ENCODE measurements at places on chromosomes 5 and 9.

DNA sequence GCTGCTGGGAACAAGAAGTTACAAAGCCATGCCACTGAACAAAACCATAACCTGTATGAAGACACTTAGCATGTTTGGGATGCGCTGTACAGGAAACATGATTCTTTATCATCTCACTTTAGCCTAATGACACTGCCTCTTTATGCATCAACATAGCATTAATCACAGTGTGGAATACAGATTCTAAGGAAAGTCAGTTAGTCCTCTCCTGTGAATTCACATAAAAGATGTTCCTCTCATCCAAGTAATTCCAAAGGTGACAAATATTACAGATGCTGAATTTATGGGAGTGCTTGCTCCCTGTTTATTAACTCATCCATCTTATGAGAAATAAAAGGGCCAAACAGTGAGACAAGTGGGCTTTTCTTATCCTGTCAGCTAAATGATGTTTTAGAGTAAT lies 1677.7 kb downstream of the EFNA5 start:
- DNase-seq: no peak

DNA sequence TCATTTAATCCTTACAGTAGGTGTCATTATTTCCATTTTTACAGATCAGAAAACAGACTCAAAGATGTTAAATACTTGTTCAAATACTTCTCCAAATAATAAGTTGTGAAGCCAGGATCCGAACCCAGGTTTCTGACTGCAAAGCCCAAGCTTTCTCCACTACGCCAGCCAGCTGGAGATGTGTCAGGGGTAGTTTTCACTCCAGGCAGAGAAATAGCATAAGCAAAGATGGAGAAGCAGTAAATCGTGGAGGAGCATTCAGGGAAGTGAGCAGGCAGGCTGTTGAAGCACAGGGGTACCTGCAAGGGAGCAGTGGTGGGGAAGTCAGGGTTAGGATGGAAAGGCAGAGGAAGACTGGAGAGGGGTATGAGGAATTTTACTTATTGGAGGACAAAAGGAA lies 2.9 kb downstream of the TLN1 start:
- no peak for DNase-seq

GRCh38 chr5:93891491-93892480 lies 150.4 kb upstream of the POU5F2 start:
- no peak for DNase-seq

DNA sequence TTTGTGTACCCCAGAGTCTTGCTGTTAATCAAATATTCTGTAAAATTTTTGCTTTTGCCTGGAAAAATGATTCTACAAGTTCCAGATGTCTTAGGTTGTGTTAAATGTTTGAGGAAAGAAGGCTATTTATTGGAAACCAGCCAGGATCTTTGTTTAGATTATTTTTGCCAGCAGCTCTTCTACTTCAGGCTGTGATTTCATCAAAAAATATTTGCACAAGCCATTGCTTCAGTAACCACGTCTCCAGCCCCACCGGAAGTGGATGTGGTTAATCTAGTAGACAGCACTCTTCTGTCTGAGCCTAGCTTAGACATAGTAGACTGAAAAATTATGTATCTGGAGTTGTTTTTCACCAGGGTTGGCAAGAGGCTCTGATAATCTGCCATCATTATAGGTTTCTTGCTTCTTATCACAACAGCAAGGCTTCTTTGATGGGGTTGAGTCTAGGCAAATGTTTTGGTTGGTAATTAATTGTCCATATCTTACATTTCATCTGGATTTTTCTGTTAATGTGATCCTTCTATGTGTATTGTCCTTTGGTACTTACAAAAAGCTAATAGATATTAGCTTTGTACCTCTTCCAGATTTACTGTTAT lies 17.1 kb downstream of the KCTD16 start:
- DNase-seq: peak; percentile 87

GRCh38 chr9:132750668-132751067 lies 80.4 kb downstream of the GTF3C4 start:
- DNase-seq: no peak

GRCh38 chr5:157283434-157283833 lies 17.5 kb downstream of the CYFIP2 start:
- DNase-seq: peak; percentile 31

GRCh38 chr5:138900281-138900965 lies 25.3 kb upstream of the LRRTM2 start:
- DNase-seq: no peak

DNA sequence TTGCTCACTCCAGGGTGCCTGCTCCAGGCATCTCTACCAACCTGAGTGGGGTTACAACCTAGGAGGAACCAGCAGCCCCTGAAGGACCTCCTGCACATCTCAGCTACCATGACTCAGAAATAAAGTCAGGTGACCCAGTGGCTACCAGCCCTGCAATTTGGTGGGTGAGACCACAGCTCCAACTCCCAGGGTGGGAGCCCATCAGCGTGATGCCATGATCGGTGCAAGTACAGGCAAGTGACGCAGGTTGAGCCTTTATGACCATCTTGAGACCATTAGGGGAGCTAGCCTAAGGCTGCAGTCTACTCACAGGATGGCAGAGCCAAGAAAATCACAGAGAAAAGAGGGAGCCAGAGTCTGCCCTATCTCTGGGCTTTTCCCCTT lies 8.6 kb downstream of the SEPTIN8 start:
- DNase-seq: no peak

DNA sequence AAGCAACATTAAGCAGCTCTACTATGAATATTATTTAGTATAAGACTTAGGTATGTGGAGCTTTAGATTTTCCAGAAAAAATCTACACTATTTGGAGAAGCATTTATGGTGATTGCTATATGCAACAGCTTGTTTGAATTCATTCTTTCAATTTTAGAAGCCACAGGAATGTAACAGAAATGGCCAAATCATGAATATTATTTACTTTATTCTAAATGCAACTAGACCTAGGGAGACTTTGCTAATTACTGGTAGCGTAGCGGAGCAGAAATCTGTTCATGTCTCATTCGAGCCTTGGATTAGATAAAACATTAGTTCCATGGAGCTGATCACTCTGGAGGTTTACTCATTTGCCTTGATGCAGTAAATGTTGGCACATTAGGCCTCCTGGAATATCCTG lies 290.2 kb downstream of the ZNF608 start:
- no peak for DNase-seq

GRCh38 chr9:126604059-126605055 lies 9.4 kb upstream of the LMX1B start:
- DNase-seq: no peak

DNA sequence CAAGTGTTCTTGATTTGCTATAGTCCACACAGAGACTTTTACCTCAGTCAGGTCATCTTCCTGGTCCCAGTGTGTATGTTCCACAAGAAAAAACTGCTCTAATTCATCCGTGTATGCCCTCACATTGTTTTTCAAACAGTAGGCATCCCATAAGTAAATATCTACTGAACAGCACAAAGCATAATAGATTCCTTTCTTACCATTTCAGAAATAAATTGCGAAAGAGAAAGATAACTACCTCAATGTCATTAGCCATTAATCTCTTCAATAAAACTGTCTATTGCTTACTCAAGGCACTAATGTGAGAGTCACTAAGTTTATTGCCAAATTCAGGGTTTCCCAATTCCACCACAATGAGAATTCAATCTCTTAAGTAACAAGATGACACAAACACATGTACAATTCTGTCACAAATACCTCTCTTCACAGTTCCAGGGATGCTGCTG lies 9.6 kb downstream of the FBXW2 start:
- DNase-seq: no peak

- no peak for DNase-seq
Observed at GRCh38 chr9:101628173-101628572, 33.4 kb upstream of the PPP3R2 start.

- DNase-seq: no peak
Observed at GRCh38 chr5:82387001-82387818, 109.1 kb upstream of the RPS23 start.

DNA sequence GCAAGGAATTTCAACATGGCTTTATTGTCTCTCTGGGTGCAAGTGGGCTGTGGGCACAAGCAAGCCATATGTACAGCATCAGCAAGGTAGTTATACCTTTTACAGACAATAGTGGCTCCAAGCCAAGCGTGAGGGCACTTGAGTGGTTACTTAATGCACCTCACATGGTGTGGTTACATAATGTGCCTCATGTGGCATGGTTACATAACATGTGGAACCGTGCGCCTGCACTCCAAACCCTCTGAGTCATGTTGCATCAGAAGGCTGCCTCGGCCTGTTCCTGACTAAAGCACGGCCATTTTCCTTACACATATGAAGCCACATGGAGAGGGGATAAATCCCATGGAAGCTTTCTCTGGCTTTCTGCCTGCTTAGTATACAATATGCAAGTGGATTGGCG lies 150.9 kb downstream of the OSTF1 start:
- peak; percentile 48 for DNase-seq

DNA sequence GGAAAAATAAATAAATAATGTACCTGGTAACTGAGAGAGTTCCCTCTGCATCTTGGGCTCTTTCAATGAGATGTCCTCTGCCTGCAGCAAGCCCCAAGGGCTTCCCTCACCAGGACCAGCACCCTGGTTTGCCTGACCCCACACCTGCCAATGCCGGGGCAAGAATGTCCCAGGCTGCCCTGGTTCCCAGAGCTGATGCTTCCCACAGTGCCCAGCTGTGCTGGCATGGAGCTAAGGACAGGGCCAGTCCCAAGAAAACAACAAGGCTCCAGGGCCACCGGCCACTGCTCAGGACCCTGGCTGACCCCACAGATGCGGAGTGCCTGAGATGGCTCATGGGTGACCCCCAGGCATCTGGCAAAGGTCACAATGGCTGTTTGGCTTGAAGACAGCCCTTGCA lies 123.5 kb downstream of the KCNIP1 start:
- no peak for DNase-seq

- no peak for DNase-seq
Observed at GRCh38 chr5:142293486-142293885, 31.3 kb downstream of the SPRY4 start.

DNA sequence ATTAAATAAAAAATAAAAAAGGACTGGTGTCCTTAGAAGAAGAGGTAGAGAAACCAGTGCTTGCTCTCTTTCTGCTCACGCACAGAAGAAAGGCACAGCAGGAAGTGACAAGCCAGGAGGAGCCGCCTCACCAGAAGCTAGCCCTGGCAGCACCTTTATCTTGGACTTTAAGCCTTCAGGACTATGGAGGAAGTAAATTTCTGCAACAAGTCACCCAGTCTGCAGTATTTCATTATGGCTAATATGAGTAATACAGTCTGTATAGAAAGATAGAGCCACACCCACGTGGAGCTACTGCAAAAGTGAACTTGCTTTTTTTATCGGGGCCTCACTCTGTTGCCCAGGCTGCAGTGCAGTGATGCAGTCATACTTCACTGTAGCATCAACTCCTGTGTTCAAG lies 68.4 kb downstream of the PDZD2 start:
- DNase-seq: no peak

GRCh38 chr9:406886-407654 lies 192.4 kb downstream of the DOCK8 start:
- DNase-seq: no peak

DNA sequence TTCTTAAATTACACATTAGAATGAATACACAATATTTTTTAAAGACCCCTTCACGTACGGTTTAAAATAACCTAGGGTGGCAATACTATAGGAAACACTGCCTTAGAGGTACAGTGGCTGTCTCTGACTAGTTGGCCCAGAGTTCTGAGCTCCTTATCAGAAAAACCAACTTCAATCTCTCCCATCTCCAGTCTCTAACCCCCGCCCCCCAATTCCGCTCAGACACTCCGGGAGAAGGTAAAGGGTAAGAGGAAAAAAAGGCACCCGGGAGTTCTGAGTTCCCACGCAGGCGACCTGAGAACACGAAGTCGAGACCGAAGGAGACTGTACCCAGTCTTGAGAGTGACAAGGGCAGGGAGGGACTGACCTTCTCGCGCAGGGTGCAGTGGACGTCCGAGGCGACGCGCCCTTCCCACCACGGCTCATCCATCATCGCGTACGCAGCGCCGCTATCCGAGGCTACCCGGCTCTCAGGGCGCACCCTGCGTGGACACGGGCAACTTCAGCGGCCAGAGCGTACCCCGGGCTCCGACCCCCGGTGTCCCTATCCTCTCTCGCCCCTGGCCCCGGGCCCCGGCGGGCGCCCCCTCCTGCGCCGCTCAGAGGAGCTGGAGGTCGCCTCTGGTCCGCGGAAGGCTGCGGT lies 752 bp downstream of the CCNJL start:
- no peak for DNase-seq

DNA sequence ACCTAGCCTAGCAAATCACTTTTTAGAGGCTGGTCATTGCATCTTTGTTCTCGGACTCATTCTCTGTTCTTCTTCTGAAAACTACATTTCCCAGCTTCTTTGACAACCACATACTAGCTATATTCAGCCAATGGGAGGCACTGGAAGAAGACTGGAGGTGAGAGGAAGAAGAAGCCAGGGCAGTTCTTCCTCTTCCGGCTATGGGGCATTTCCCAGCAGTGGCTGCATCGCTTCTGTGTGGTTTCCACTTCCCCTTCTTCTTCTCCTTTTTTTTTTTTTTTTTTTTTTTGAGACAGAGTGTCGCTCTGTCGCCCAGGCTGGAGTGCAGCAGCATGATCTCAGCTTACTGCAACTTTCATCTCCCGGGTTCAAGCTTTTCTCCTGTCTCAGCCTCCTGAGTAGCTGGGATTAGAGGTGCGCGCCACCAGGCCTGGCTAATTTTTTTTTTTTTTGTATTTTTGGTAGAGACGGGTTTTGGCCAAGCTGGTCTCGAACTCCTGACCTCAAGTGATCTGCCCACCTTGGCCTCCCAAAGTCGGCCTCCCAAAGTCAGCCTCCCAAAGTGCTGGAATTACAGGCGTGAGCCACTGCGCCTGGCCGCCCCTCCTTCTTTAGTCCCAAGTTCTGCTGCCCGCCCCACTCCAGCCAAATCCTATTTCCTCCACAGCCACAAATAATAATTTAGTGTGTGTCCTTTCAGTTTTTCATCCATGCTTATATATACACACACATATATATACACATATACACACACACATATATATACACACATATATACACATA lies 6.9 kb upstream of the UBAP1 start:
- peak; percentile 79 for DNase-seq

- DNase-seq: no peak
Observed at GRCh38 chr9:109487247-109487646, 10.9 kb downstream of the PTPN3 start.

- no peak for DNase-seq
Observed at GRCh38 chr5:89384391-89384790, 501.4 kb upstream of the MEF2C start.
